HS-5 (cell line): ENCODE measurements at places on chromosomes 16 and 17.
A peak's percentile ranks its signal among the peaks of the same experiment; 100 is the strongest.

DNA sequence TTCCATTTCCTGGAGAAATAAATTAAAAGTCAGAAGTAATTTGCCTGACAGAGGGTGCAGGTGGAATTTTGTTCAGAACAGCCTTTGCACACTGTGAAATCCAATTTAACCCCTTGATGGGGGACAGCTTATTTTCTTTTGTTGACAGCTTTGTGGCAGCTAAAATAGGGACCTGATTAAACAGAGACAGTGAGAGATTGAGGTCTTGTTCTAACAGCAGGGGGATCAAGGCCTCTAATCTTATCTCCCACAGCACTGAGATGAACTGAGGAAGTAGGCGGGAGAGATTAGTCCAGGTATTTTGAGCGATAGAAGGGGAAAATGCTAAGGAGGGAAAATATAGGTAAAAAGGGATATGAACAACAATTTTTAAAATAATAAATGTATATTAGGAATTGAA lies 1491.4 kb upstream of the GOT2 start:
- no peak for DNase-seq

- DNase-seq = no peak
Observed at GRCh38 chr17:80941171-80941570, 50.5 kb upstream of the CHMP6 start.

- no peak for DNase-seq
Observed at GRCh38 chr16:79212114-79212791, 388.3 kb downstream of the MAF start.

GRCh38 chr17:73553311-73553710 lies 90.9 kb downstream of the SDK2 start:
- DNase-seq = no peak

DNA sequence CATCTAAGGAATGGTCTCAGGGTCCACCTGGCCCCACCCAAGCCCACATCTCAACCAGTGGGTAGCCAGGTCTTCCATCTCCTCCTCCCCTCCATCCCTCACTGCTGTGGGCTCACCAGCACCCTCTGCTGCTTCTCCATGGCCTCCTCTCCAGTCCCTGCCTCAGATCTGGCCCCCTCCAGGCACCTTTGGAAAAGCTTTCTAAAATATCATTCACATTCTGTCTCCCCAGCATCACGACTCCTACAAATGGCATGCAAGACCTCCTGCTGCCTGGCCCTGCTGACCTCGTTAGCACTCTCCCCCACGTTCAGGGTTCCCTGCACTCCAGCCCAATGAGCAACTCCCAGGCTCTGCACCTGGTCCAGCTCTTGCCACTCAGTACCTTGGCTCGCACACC lies 13.7 kb downstream of the GLP2R start:
- peak; percentile 29 for DNase-seq

DNA sequence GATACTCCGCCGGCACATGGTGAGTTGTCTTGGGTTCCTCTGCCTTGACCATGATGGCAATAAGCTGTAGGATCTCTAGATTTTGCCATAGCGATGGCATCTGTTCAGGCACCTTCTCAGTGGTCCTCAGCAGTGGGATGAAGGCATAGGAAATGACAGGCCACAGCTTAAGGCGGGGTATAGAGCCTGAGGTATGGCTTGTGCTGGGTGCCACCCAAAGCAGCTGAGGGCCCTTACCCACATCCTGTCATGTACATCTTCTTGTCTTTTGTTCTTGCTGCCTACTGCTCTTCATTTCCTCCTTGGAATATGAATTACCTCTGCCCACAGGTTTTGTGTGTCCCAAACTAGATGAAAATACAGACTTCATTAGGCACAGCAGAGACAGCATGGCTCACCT lies 29.5 kb downstream of the KAT7 start:
- DNase-seq = no peak

DNA sequence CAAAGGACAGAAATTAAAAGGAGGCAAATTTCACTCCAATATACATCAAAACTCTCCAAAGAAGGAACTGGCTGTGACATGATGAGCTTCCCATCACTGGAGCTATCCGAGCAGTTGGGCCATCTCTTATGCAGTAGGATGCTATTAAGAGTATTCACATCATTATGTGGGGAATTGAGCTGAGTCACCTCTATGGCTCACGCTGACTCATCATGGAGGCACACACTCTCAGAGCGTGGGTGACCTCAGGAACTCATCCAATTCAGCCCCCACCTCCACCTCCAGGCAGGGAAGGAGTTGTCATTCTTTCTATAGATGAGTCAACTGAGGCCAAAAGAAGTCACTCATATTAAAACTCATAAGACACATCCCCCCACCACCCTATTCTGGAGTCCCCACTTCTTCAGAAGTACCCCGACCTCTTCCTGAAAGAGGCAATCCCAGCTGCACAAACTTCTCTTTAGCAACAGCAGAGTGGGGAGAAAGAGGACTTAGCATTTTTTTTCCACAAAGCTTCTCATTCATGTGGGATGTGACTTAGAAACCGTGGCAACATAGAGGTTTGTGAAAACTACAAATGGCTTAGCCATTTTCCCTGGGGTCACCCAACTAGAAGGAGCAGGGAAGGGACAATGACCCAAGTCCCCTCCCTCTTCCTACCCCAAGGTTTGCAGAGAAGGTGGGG lies 32.5 kb downstream of the ABCC12 start:
- DNase-seq = peak; percentile 88

GRCh38 chr16:16025214-16025968 lies 76.0 kb downstream of the ABCC1 start:
- DNase-seq = no peak

DNA sequence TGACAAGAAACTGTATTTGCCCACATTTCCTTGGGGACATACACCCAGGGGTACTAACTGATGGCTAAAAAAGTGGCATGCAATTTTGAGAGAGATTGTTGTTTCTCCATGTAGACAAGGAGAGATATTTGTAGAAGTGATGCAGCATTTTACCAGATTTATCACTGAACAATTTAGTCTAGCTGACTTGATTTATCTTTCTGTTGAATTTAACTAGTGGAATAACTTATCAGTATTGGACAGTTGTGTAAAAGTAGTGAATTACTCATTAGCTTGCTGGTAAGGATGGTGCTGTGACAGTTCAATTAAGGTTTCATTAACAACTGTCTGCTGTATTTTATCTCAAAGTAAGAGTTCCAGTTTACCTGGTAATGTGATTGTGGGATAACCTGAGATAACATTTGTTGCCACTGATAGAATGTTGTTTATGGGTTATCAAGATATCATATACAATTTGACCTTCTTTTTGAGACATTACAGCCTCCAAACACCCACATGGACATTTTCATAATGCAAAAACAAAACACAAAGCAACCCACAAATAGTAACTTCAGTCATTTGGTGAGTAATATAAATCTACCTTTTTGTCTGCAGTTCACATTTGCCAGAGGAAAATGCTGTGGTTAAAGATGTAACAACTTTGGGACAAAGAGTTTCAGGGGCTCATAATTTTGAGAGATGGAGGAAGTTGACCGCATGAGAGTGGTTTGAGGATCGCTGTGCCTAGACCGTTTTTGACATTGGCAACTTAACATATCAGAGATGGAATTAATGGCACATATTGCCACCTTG lies 3.8 kb downstream of the NLK start:
- no peak for DNase-seq
